ENCODE measurements at places on chromosomes 7 and 10.

- DNase-seq: no peak
Measured at GRCh38 chr10:118918116-118918515, 111.4 kb upstream of the NANOS1 start.

- DNase-seq: no peak
Measured at GRCh38 chr7:97043281-97043680, 18.6 kb upstream of the DLX5 start.

GRCh38 chr7:19392246-19392645 is 247.0 kb upstream of the FERD3L start:
- DNase-seq: no peak

GRCh38 chr7:46489106-46489505 is 568.0 kb upstream of the IGFBP3 start:
- DNase-seq: no peak

DNA sequence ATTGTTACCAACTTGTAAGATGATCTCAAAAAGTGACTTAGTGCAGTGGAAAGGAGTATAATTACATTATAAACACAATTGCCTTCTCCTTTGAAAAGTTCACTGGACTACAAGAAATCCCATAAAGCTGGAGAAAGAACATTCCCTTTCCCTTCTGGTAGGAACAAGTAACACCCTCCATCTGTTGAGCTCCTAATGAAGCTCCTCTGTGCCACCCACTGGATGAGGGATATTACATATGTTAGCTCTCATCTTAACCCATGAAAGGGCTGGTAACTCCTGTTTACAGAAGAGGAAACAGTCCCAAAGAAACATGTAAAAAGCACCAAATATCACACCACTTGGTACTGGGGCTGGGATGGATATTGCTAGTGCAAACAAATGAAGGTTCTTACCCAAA is 8.1 kb downstream of the PGAM1 start:
- DNase-seq: no peak

Data from activated CD4-positive, alpha-beta memory T cell treated with anti-CD3 and anti-CD28 coated beads, Interleukin-2, amount 10 ng/mL, durations not matched to agents 7 days and 5 days (primary cell).